Uterine smooth muscle cell (primary cell): ENCODE measurements at places on chromosomes 11 and 22. TPM values are rescaled to one million over a fixed set of nuclear protein-coding genes. Genes with fewer than 3 reads are reported as not detected.

PIK3IP1 gene
- total RNA-seq: 22.2 and 22.7 TPM in 2 replicates

GLYAT gene
- total RNA-seq: not detected in 2 replicates

XRRA1 gene
- 9.4 and 14.7 TPM in 2 replicates for total RNA-seq

MFRP gene
- not detected in 2 replicates for total RNA-seq

GRAMD4 gene
- 47.9 and 59.5 TPM in 2 replicates for total RNA-seq

GRIA4 gene
- 0.12 TPM in 1 of 2 replicates, not detected in the other for total RNA-seq
